ENCODE measurements at places on chromosomes 2 and 18.
A peak's percentile ranks its signal among the peaks of the same experiment; 100 is the strongest.

DNA sequence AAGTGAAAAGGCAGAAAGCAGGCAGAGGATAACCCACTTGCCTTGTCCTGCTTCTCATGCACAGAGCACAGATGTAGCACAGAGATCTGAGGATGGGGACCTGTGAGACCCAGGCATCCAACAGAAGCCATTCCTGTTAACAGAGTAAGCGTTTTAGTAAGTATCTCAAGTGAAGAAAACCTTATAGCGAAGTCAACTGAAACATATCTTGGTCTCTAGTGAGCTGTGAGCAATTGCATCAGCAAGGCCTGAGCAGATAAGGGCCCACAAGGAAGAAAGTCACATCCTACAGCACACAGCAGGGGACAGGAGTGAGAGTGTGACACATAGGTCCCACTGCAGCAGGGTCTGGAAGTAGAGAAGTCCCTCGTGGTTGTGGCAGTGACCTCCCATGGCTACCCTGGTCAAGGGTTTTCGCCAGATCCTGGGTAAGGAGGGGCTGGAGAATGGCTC is 248.7 kb upstream of the TNP1 start:
- DNase-seq = no peak

DNA sequence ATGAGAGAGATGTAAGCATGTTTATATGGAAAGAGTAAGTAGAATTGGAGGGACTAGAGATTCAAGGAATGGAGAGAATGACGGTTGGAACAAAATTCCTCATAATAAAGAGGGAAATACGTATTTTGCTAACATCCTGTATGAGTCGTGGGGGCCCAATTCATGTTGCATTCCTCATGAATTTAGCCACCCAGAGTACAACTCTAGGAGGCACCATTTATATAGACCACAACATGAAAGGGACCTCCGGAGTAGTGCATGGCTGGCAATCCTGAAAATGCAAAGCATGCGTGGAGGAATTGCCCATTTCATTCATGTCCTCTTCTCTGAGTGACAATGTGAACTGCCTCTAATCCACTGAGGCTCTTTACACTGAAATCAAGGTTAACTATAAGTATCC is 168.2 kb downstream of the ZEB2 start:
- no peak for DNase-seq

- peak; percentile 2 for DNase-seq
Observed at GRCh38 chr2:108316461-108317258, 28.0 kb downstream of the SULT1C2 start.

DNA sequence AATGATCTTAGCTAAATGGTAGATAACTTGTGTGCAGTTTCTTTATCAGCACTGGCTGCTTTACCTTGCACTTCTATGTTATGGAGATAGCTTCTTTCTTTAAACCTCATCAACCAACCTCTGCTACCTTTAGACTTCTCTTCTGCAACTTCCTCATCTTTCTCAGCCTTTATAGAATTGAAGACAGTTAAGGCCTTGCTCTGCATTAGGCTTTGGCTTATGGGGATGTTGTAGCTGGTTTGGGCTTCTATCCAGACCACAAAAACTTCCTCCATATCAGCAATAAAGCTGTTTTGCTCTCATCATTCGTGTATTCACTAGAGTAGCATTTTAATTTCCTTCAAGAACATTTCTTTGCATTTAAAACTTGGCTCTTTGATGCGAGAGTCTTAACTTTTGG is 123.7 kb downstream of the PIK3C3 start:
- no peak for DNase-seq

DNA sequence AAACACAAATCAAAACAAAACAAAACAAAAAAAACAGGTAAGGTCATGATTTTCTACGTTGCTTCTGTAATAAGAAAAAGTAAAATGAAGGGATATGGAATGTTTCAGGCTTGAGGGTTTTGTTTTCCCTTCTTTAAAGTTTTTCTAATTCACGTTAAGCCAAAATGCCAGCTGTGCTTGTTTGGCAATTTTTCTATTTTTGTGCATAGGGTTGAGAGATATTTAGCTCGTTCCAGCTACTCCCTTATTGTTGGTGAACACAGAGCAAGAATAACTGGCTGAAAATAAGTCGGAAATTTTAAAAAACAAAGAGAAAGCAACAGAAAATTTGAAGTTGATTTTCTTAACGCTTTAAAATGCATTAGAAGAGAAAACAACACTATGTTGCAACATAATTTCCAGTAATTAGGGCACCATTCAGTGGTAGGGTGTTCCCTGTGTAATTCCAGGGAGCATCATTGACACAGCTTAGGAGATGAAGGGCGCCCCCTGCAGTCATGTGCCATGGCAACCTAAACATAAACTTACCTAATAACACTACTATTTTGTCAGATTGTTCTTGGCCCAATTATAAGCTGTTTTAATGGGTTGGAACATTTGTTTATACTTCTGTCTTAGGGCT is 99.5 kb downstream of the DTNA start:
- DNase-seq = peak; percentile 87

DNA sequence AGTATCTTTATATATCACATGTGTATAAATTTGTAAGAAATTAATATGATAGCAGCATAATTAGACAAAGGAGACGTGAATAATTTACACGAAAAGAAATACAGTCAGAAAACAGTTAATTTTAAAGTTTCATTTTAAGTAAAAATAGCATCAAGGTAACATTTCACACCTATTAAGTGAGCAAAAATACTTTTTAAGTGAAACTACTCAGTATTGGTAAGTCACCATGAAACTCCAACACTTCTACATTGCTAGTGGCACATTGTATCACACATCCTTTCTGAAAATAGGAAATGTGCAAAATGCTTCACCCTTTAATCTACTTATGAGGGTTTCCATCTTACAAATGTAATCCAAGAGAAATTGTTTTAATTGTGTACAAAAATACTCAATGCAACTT is 287.9 kb upstream of the EPAS1 start:
- no peak for DNase-seq

DNA sequence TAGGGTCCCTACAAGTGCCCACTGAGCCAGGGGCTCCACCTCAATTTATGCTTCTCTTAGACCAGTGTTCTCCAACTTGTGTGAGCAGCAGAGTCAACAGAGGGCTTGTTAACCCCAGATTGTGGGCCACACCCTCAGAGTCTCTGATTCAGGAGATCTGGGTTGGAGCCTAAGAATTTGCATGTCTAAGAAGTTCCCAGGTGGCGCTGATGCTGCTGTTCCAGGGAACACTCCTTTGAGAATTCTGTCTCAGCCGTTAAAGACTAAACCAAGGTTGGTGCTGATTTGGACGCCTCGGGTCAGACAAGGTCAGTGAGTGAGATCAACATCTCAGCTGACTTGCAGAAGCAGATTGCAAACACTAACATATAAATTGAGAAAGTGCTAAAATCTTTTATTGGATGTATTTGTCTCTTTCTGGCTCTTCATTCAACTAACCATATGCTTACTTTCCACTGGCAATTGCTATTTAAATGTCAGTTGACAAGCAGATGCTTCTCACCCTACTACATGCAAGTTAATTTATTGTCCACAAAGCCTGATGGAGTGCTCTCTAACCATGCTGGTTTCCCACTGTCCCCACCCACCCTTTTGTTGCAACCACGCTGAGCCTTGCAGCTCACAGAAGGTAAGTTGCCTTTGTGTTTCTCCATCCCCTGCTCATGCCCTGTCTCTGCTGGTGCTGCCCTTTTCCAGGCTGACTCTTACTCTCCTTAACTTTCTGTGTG is 31.5 kb downstream of the LYPD1 start:
- DNase-seq = no peak

DNA sequence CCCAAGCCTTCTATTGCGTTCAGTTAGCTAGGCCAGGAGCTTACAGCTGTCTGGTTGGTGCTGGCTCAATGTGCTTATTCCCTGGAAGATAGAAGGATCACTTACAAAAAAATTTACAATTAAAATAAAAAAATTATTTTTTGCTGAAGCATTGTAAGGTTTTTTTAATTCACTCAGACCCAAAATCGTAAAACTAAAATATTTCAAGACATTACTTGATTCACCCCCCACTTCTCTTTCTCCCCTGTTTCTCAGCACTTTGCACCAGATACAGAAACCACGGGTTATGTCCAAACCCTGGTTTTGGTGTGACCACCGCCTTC is 911 bp upstream of the PTPRM start:
- DNase-seq = no peak

DNA sequence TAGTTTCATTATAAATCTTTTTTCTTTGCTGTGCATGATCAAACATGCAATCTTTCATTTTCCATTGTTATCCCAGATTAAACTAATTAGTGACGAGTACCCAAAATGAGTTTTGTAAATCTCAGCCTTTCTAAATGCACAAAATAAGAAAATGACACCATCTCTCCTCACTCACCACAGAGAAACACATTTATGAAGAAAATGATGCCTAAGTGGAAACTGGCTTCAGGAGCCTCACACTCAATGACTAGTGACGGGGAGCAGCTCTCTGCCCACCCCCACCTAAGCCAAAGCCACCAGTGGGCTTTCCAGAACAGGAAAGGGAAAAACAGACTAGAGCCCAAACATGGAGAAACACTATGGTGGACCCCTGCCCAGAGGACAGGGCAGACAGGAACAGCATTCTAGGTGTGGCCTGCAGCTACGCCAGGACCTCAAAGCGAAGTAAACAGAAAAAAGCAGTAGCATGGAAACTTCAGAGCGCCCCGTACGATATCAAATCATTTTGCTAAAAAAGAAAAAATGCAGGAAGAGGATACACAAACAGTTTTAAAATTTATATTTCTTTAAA is 113.5 kb downstream of the RBMS1 start:
- no peak for DNase-seq

DNA sequence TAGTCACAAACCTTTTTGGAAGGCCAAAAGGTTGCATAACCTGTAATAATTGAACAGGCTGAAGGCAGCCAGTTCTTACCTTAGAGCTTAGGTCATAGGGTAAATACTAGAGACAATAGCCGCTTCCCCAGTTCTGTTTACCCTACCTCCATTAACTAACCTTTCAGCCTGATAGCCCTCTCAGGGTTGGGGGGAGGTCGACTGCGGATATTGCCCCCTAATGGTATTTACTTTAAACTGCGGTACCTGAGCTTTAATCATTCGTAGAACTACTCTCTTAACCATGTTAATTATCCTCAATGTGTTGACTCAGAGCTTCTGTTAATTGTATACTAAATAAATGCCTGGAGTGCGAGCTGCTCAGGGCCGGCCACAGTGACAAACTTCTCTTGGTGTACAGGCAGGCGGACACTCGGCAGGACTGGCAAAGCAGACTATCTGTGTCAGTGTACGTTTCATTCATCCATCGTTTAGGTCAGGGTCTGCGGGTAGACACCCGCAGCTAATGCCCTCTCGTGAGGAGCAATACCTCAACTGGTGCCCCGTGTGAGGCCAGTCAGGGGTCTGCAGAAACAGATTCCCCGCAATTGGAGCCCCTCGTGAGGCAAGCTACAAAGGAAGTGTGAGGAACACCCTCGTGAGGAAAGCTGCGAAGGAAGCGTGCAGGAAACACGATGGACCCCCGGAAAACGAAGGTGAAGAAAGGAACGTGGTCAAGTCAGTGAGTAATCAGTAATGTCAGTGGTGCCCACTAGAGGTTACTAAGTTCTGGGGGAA is 115.3 kb upstream of the SCN7A start:
- peak; percentile 88 for DNase-seq

DNA sequence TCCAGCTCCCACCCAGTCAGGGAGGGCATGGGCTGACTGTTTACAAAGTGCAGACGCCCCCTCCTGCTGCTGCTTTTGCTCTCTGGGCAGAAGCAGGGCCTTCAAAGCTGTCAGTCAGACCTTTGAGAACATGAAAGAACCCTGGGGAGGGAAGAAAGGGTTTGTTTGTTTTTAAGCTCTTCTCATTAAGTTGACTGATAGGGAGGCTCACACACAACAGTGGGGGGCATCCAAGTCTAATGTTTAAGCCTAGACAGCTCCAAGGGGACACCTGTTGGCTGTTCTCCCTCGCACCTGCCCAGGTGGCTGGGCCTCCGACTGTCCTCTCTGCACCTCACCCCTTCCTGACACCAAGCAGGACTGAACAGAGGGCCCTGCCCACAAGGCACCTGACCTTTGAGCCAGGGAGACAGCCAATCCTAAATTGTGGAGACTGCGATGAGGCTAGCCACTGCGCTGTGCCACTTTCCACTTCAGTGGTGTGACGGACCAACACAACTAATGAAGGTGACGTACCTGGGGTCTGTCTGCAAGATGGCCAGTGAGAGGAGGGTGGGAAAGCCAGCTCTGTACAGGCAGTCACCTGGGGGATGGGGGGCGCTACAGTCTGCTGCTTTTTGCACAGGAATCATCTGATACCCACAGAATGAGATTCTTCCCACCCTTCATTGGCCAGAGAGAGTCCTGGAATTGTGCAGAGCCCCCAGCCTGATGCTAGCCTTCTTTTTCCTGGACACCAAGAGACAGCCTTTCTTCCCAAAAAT is 16.3 kb downstream of the ST6GAL2 start:
- DNase-seq = peak; percentile 94

GRCh38 chr2:16404146-16404545 is 261.5 kb downstream of the CYRIA start:
- DNase-seq = no peak

DNA sequence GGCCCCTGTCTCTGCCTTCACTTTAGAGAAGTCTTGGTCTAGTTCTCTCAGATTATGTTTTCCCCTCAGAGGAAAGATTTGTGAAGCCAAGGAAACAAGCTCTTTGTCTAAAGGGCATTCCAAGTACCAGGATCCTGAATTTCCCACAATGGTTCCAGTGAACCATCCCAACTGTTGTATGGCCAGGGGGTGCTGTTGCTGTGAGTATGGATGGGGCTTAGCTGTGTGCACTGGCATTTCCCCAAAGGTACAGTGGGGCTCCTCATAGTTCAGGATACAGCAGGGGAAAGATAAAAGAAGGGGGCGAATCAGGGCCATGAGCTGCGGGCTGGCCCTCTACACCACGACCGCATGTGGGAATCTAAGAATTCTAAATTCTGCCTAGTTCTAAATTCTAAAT is 1154.0 kb upstream of the FANCL start:
- peak; percentile 3 for DNase-seq

DNA sequence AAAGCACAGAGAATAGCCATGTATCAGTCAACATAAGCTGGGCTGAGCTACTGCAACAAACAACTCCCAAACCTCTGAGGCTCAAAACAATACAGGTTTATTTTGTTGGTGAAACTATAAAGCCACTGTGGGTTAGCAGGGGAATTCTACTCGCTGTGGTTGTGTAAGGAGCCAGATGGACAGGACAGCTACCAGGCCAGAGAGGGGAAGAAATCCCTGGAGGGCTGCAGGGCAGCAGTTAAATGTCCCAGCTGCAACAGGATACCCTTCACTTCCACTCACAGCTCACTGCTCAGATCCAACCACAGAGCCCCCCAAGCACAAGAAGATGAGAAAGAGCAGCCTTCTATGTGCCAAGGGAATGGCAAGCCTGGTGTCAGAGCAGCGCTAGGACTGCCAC is 245.9 kb upstream of the RAB6C start:
- no peak for DNase-seq

DNA sequence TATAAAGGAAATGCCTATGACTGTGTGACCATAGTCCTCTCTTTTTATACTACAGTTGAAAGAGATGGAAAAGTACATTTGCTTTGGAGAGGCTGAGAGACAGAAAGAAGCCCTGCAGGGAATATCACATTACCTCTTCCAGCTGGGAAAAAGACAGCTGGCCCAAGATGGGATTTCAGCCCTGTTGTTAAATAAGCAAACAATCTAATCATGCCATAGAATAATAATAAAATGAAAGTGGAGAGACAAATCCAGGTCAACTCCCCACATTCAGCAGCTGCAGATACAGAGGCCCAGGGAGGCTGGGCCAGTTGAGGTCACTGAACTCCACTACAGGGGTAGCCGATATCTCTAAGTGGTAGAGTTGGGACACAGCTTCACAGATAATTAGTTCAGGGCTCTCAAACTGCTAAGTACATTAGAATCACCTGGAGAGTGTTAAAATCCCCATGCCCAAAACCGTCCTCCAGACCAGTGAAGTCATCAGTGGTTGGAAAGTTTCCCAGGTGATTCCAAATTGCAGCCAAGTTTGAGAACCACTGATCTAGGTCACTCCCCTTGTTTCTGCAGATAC is 81.9 kb downstream of the MOGAT1 start:
- peak; percentile 94 for DNase-seq
